H9 (cell line): ENCODE measurements at places on chromosomes 13 and 19. TPM values are rescaled to one million over a fixed set of nuclear protein-coding genes. Genes with fewer than 3 reads are reported as not detected.
A peak's percentile ranks its signal among the peaks of the same experiment; 100 is the strongest.

GRCh38 chr19:5963855-5964254 lies 14.1 kb downstream of the RANBP3 start:
- H3K4me3 ChIP-seq = no peak overlapping the region
- DNase-seq = no peak
- H3K27me3 ChIP-seq = no peaks in the 10 kb centered on the region
- H3K36me3 ChIP-seq = peaks cover 4% of the 10 kb centered on the region; the same call in 1 of the 2 replicates
- no peak overlapping the region for H3K27ac ChIP-seq
- H3K4me1 ChIP-seq = peaks cover 4% of the 10 kb centered on the region; the same call in 1 of the 2 replicates

DNA sequence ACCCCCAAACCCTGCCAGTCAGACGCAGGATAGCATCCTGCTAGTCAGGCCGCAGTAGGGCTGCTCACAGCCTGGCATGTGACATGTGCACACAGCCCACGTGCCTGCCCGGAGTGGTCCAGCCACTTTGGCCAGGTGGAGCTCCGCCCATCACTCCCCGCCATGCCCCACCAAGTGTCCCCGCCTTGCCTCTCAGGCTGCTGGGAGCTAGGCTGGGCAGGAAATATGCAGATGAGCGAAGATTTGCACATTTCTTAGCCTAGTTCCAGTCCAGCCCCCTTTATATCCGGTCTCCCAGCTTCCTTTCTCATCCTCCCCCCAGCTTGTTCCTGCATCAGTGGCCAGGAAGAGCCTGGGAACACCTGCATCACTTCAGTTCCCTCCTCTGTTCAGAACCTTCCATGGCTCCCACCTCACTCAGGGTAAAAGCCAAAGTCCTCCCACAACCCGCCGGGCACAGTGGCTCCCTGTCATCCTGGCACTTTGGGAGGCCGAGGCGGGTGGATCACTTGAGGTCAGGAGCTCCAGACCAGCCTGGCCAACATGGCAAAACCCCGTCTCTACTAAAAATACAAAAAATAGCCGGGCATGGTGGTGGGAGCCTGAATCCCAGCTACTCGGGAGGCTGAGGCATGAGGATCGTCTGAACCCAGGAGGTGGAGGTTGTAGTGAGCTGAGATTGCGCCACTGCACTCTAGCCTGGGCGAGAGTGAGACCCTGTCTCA lies 2.3 kb upstream of the DOCK6 start:
- no peaks in the 10 kb centered on the region for H3K36me3 ChIP-seq
- no peaks in the 10 kb centered on the region for H3K27me3 ChIP-seq
- H3K4me1 ChIP-seq = no peaks in the 10 kb centered on the region
- DNase-seq = peak; percentile 84
- no peak overlapping the region for H3K27ac ChIP-seq
- peak overlapping the region; percentile 50; the same call in 1 of the 3 replicates for H3K4me3 ChIP-seq

DNA sequence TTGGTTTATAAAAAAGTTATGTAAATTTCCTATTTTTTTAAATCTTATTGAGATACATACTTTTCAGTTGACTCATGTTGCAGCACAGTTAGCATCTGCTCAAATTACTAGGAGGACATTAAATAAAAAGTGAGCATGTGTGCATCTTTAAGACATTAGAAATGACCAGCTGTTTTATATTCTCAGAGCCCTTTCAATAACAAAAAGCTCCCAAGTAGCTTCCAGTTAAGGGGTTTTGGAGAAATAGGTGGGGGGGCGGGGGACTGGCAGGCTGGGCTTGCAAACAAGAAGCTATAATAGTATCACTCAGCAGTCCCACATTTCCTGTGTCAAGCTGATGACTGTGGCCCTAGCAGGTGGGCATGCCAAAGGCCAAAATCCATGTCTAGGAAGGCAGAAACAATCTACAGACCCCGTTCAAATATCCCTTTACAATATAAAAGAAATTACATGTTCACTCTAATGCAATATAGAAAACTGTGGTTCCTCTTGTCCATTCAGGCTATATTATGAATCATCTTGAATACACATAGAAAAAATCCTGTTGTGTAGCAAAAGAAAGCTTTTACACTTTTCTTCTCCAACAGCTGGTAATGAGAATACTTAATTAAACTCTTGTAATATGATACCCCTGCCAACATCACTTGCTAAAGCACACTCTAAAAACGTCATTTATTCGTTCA lies 1713.2 kb upstream of the SLC10A2 start:
- H3K4me1 ChIP-seq = peaks cover 3% of the 10 kb centered on the region; the same call in 1 of the 2 replicates
- peak; percentile 50 for DNase-seq
- H3K27me3 ChIP-seq = no peaks in the 10 kb centered on the region
- no peaks in the 10 kb centered on the region for H3K36me3 ChIP-seq

GRCh38 chr19:28641395-28641794 lies 571.6 kb downstream of the UQCRFS1 start:
- H3K4me1 ChIP-seq = no peaks in the 10 kb centered on the region
- H3K27ac ChIP-seq = no peak overlapping the region
- DNase-seq = no peak
- no peak overlapping the region for H3K4me3 ChIP-seq
- no peaks in the 10 kb centered on the region for H3K27me3 ChIP-seq
- H3K36me3 ChIP-seq = no peaks in the 10 kb centered on the region

- DNase-seq = peak; percentile 64
- peaks cover 6% of the 10 kb centered on the region; the same call in 1 of the 2 replicates for H3K36me3 ChIP-seq
- no peaks in the 10 kb centered on the region for H3K4me1 ChIP-seq
- no peak overlapping the region for H3K4me3 ChIP-seq
- H3K27me3 ChIP-seq = no peaks in the 10 kb centered on the region
These were observed 542.3 kb upstream of the ATXN8OS start for GRCh38 chr13:69565334-69565733.

DNA sequence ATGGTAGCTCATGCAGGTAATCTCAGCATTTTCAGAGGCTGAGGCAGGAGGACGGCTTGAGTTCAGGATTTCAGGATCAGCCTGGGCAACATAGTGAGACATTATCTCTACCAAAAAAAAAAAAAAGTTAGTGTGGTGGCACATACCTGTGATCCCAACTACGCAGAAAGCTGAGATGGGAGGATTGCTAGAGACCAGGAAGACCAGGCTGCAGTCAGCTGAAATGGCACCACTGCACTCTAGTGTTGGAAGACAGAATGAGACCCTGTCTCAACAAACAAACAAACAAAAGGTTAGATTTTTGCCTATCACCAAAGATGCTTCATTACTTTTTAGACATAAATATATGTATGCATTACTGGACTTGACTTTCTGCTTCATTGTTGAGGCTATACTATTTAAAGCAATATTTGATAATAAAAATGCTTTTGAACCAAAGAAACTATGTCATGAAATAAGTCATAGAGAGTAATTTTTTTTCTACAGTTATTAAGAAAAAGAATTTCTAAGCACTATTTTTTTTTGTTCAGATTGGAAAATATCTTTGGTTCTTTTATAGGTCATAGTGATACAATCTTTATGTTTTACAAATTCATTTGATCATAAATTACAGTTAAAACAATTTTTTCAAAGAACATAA lies 1180.1 kb upstream of the ATXN8OS start:
- H3K36me3 ChIP-seq = no peaks in the 10 kb centered on the region
- H3K4me3 ChIP-seq = no peak overlapping the region
- no peaks in the 10 kb centered on the region for H3K27me3 ChIP-seq
- peak; percentile 78 for DNase-seq

DNA sequence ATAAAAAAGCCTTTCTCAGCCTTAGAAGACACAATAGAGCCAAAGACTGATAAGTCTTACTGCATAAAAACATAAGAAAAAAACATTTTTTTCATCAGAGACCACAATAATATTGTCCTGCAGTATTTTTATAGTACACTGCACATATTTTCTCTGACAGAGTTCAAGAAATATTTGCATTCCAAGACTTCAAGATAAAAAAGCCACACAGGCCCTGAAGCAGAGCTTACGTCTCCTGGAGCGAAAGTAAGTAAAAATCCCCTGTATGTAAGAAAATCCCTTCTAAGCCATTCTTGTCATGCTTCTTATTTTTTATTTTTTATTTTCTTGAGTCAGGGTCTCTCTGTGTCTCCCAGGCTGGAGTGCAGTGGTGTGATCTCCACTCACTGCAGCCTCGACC lies 755.9 kb downstream of the LIG4 start:
- H3K27ac ChIP-seq = no peak overlapping the region
- H3K36me3 ChIP-seq = no peaks in the 10 kb centered on the region
- no peak overlapping the region for H3K4me3 ChIP-seq
- H3K27me3 ChIP-seq = no peaks in the 10 kb centered on the region
- no peaks in the 10 kb centered on the region for H3K4me1 ChIP-seq
- no peak for DNase-seq

- peak; percentile 99 for DNase-seq
- no peaks in the 10 kb centered on the region for H3K4me1 ChIP-seq
- no peak overlapping the region for H3K4me3 ChIP-seq
- no peaks in the 10 kb centered on the region for H3K27me3 ChIP-seq
- no peak overlapping the region for H3K27ac ChIP-seq
These were observed 22.9 kb downstream of the TLE2 start for GRCh38 chr19:3006075-3006767.

- H3K36me3 ChIP-seq = no peaks in the 10 kb centered on the region
- H3K27ac ChIP-seq = no peak overlapping the region
- peaks cover 9% of the 10 kb centered on the region; the same call in 1 of the 2 replicates for H3K4me1 ChIP-seq
- H3K4me3 ChIP-seq = peak overlapping the region; percentile 24; the same call in 2 of the 3 replicates
These were observed 45.6 kb upstream of the UBE2L5 start for GRCh38 chr13:30376426-30377311.

GRCh38 chr19:55488986-55489710 lies 912 bp downstream of the SSC5D start:
- no peak for DNase-seq
- H3K36me3 ChIP-seq = peaks cover 5% of the 10 kb centered on the region; the same call in 1 of the 2 replicates
- peaks cover 3% of the 10 kb centered on the region for H3K4me1 ChIP-seq
- H3K4me3 ChIP-seq = no peak overlapping the region
- H3K27me3 ChIP-seq = no peaks in the 10 kb centered on the region

Gene ATP8B3
- 8.7 and 9.6 TPM in 2 replicates for total RNA-seq

Gene CARM1
- 111 and 113 TPM in 2 replicates for total RNA-seq

Gene MOB3A
- 11.5 and 13.3 TPM in 2 replicates for total RNA-seq

Gene CLEC17A
- total RNA-seq = not detected in 2 replicates
